ENCODE measurements at places on chromosomes 2 and 18. TPM values are rescaled to one million over a fixed set of nuclear protein-coding genes. Genes with fewer than 3 reads are reported as not detected.

- H3K36me3 ChIP-seq, result no peaks in the 10 kb centered on the region
- H3K27me3 ChIP-seq, result no peaks in the 10 kb centered on the region
- DNase-seq, result no peak
These were observed 23.4 kb downstream of the PSTPIP2 start for GRCh38 chr18:46048641-46049040.

- DNase-seq, result no peak
- no peaks in the 10 kb centered on the region for H3K4me1 ChIP-seq
- no peak overlapping the region for H3K27ac ChIP-seq
- H3K27me3 ChIP-seq, result no peaks in the 10 kb centered on the region
- no peak overlapping the region for H3K4me3 ChIP-seq
These were observed 111.5 kb upstream of the UPP2 start for GRCh38 chr2:157990173-157990572.

DNA sequence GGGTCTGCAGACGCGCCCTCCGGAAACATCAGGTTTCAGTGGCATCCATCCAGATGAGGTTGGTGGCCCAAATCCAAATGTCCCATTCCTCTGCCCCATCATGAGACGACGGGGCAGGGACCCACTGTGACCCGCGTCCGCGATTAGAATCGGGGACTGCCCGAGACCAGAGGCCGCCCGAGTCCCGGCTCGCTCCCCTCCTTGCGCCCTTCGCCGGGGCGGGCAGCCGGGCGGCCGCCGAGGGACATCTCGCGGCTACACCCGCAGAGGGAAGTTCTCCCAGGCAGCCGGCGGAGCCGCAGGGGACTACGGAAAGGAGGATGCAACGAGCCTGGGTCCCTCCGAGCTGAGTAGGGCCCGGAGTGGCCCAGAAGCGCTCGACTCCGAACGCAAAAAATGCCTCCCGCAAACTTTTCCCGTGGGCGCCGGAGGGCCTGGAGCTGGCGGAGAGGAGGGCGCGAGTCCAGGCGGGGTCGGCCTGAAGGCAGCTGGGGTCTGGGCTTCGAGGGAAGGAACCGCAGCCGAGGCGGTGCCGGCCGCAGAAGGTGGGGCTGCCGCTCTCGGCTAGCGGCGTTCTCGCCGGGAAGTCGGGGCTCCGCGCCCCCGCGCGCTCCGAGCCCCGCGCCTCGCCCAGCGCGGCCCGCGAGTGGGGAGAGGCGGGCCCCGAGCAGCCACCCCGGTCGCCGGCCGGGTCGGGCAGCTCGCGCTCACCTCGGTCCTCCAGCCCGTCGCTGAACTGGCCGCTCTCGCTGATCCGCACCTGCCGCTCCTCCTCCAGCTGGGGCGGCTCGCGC, 580 bp downstream of the TMEM163 start:
- no peaks in the 10 kb centered on the region for H3K27me3 ChIP-seq
- H3K27ac ChIP-seq, result no peak overlapping the region
- H3K4me3 ChIP-seq, result peak overlapping the region; percentile 36

Gene ACTG2
- polyA plus RNA-seq, result 119 TPM

Gene ASB18
- polyA plus RNA-seq, result not detected

Gene DPP10
- 0.13 TPM for polyA plus RNA-seq
